ENCODE measurements at places on chromosomes 2 and 18.

GRCh38 chr2:225948903-225949302 lies 549.4 kb downstream of the NYAP2 start:
- DNase-seq, result no peak

DNA sequence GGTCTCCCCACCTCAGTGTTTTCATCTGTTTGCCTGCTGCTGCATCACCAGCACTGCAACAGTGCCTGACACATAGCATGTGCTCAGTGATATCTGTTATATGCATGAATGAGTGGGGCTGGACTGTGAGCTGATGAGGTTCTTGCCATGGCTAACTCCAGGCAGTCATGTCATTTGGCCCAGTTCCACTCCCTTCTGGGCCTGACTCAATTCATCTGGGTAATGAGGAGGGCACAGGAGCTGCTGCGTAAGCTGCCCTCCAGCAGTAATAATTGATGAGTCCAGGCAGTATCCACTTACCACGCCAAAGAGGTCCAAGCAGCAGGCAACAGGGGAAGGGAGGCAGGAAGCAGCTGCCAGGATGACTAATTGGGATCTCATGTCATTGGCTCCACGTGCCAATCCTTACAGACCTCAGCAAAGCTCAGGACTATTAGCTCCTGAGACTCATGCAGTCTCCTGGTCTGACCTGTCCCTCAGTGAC lies 34.1 kb upstream of the MAT2A start:
- DNase-seq, result peak; percentile 27

- DNase-seq, result no peak
These were observed 1656.7 kb upstream of the NXPH2 start for GRCh38 chr2:140436936-140437335.

DNA sequence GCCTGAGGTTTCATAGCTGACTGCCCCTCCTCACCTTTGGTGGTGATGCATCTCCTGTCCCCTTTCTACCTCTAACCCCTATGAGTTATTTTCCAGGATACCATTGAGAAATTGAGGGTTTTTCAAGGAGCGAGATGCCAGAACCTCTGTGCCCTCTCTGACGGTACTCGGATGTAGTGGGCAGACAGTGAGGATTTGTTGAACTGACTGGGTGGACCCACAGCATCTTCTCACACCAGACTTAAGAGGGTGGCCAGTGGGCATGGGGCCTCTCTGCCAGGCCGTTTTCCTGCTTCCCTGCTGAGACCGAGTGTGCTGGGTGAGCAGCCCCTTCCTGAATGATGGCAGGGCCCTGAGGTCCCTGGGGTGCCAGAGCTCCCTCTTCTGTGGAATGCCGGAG lies 46.3 kb downstream of the ARHGEF4 start:
- DNase-seq, result no peak

DNA sequence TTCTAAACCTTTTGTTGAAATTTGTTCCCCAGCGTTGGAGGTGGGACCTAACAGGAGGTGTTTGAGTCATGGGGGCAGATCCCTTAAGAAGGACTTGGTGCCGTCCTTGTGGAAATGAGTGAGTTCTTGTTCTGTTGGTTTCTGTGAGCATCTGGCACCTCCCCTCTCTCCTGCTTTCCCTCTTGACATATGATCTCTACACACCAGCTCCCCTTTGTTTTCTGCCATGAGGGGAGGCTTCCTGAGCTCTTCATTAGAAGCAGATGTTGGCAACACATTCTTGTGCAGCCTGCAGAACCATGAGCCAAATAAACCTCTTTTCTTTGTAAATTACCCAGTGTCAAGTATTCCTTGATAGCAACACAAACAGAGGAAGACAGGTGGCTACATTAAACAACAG lies 23.8 kb downstream of the NABP1 start:
- no peak for DNase-seq

DNA sequence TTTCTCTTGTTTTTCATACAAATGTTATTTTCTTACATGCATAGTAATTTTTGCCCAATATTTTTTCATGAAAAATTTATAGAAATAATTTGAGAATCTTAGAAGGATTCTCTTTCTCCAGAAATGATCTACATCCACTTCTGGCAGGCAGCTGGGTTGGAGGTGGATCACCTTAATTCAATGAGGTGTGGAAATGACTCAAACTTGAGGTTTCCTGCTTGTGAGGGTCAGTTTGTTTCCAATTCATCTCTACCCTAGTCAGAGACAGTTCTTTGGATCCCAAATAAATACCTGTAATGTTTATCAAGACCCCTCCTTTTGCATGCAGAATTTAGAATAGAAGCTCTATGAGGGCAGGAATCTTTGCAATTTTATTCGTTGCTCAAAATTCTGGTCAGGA lies 35.0 kb upstream of the DYNAP start:
- no peak for DNase-seq

DNA sequence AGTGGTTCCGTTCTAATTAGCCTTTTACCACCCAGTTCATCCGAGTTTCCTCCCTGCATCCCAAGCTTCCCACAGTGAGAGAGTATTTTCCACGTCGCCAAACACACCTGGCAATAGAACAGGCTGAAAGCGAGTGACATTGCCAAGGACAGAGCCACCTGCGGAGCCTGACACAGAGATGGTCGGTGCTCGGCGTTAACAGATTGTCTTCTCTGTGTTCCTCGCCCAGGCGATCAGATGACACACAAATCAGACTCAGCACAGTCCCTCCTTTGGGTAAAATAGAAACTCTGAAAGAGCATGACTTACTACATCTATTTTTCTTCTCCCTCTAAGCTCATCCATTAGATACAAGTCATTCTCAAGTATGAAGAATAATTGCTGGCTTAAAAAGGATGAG lies 107.7 kb downstream of the CD226 start:
- no peak for DNase-seq

- peak; percentile 88 for DNase-seq
These were observed 176.9 kb upstream of the MC4R start for GRCh38 chr18:60549338-60549960.

DNA sequence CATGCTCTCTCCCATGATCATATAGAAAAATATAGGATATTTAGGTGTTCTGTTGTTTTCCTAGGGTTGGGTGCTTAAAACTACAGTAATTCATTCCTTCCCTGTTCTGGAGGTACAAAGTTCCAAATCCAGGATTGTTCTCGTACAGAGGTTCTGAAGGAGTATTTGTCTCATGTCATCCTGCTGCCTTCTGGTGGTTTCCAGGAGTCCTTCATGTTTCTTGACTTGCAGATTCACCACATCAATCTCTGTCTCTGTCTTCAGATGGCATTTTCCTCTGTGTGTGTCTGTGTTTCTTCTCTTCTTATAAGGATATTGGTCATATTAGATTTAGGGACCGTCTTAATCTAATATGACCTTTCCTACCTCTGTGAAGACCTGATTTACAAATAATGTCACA lies 397.9 kb downstream of the NYAP2 start:
- no peak for DNase-seq

DNA sequence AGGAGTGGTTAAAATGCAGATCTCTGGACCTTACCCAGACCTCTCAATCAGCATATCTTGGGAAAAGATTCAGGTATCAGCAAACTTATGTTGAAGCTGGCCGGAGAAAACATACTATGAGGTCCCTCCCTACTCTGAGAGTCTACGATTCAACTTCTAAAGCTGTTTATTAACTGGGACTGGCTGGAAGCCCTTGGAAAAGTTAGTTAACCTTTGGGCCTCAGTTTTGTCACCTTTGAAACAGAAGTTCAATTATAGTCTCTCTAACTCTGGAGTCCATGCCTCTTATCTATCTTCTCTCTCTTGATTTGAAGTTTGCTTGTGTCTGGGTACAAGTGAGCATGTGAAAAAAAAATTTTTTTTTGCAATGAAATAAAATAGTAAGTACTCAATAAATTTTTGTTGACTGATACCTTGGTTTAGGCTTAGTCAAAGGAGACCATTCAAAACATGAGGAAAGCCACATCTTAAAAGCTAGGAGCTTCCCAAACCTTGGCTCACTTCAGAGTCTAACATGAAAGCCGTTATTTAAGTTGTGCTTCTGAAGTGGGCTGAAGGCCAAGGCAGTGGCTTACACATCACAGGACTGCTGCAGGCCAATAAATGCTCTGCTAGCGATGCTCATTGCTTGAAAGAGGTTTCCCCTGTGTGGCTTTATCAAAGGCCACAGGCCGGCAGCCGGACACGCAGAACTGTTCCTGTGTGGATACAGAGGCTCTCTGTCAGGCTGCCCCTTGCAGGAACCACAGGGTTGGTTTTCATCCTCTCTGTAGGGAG lies 110.6 kb upstream of the FAM136A start:
- DNase-seq, result peak; percentile 25

DNA sequence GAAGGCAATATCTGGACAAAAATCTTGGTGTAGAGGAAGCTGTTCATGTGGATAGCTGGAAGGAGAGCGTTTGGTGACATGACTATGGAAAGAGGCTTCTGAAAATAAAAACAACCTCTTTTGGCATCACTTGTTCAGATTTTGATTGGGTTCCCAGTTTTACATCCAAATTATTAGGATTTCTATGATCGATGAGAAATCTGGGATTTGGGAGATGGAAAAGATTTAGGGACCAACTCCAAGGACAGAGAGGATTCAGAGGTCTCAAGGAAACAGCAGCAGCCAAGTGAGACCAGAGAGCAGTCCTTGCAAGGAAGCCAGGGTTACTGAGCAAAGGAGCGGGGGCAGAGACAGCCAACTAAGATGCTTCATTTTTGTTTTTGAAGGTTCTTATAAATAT lies 441.7 kb downstream of the TRIB2 start:
- DNase-seq, result no peak

- no peak for DNase-seq
These were observed 21.3 kb upstream of the COPS8 start for GRCh38 chr2:237064203-237065070.

- no peak for DNase-seq
These were observed 5.8 kb downstream of the GPR55 start for GRCh38 chr2:230919240-230919639.

DNA sequence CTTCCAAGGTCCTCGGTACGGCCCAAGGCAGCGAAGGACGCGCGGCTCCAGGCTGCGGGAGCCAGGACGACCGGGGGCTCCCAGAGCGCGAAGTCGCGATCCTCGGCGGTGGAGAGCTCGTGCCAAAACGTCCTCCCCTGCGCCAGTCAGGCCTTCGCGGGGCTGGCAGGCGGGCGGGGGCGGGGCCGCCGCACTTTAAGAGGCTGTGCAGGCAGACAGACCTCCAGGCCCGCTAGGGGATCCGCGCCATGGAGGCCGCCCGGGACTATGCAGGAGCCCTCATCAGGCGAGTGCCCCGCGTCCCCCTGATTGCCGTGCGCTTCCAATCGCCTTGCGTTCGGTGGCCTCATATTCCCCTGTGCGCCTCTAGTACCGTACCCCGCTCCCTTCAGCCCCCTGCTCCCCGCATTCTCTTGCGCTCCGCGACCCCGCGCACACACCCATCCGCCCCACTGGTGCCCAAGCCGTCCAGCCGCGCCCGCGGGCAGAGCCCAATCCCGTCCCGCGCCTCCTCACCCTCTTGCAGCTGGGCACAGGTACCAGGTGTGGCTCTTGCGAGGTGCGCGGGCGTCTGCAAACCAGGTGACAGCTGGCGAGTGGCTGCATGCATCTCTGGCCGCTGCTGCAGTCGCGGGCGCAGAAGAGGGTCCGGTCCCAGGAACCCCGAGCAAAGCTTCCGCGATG lies at the start of gene CIDEA:
Gene CIDEA (plus strand): TSS at position 226 of the 684 bp plus-strand sequence. CDS start 23 bp downstream, at position 249.
- DNase-seq, result peak; percentile 60

DNA sequence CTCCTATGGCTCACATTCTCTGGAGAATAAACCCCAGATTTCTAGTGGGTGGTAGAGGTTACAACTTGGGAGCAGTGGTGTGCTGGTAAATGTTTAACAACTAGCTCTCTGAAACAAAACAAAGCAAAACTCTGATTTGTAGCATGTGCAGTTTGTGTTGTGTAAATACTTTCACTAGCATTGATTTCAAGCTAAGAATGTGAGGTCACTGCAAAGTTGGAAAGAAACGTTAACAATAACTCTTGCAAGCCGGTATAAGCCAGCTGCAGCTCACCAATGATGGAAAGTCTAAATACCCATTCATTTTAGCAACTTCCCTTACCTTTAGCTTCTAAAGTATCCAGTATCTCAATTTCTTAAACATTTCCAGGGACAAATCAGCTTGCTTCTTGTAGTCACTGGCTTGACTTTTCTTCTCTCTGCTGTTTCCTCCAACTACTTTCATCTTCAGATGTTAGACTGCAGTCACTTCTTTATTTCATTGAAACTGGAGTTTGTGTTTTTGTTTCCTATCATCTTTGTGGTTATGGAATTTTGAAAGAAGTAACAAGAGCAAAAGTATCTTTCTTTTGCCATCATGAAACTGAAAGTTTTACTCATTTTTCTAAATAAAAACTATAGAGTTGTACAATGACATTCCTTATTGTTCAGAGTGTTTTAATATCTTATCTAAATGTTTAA lies 140.2 kb downstream of the PLCL1 start:
- DNase-seq, result no peak

- peak; percentile 91 for DNase-seq
These were observed 2.2 kb downstream of the NOL4 start for GRCh38 chr18:34222307-34223163.

DNA sequence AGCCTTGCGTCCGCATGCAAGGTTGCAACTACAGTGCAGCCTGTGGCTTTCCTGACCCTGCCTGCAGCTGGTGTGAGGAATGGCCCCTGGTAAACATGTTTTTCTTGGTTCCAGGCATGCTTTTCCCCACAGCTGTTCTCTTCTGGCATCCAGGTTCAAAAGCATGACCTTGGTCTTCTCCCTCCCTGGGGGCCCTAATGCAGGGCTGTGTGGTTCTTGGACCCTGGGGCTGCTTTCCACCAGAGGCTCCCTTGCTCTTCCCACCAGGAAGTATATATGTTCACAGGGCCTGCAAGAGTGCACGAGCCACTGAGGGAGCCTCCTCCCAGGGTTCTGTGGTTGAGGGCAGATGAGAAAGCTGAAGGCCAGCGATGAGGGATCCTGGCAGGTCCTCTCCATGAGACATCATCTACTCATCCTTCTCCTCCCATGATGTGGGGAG lies 125.9 kb downstream of the BCL2L11 start:
- DNase-seq, result no peak

DNA sequence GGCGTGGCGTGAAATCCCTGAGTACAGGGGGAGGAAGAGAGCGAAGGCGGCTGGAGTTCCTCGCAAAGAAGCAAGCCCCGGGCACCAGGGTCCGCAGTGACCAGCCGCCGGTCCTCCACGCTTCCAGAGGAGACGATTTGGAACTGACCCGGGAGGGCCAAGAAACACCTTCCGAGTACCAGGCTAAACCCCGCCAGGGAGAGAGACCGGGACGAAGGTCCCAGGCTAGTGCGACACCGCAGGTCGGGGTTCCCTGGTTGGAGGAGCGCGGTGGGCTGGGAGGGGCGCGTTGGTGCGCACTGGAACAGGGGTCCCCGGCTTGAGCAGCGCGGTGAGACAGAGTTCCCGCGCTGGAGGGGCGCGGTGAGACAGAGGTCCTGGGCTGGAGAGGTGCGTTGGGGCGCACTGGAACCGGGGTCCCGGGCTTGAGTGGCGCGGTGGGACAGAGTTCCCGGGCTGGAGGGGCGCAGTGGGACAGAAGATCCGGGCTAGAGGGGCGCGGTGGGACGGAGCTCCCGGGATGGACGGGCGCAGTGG lies 901 bp downstream of the WDFY1 start:
- DNase-seq, result peak; percentile 56

DNA sequence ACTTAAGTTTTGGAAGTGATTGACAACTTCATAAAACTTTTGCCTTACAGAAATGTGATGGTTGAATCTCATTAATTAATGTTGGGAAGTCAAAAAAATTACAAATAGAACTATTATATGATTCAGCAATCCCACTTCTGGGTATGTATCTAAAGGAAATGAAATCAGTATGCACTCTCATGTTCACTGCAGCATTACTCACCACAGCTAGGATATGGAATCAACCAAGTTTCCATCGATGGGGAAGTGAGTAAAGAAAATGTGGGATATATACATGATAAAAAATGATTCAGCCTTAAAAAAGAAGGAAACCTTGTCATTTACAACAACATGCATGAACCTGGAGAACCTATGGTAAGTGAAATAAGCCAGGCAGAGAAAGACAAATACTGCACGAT lies 112.4 kb upstream of the WDR75 start:
- DNase-seq, result no peak

GRCh38 chr18:22939649-22940048 lies 6.5 kb downstream of the RBBP8 start:
- no peak for DNase-seq
